Stimulated activated CD8-positive, alpha-beta memory T cell treated with anti-CD3 and anti-CD28 coated beads, Interleukin-7, amount 100 ng/mL, for 4 hours (primary cell): ENCODE measurements at places on chromosomes 3 and 15.

GRCh38 chr3:156751461-156752025 lies 74.6 kb upstream of the LEKR1 start:
- DNase-seq = no peak

DNA sequence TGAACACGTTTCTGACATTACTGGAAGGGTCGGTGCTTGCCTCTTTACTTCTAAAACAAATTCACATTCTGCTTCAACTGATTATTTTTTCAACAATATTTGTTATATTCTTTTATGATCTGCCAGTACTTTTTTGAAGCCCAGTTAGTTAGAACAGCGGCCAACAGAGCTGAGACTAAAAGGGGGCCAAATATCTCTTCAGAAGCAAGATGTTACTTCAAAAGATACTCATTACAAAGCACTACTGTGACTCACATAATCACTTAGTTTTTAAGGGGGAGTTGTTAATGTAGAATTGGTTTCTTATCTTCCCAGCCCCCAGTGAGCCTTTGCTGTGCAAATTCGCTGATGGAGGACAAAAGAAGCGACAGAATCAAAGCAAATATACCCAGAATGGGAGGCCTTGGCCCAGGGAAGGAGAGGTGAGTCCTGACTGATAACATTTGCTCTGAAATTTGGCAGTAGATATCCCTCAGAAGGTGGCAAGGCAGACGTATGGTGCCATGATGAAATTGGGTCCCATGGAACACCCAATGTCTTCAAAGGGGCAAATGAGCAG lies 587.8 kb downstream of the RBMS3 start:
- no peak for DNase-seq

DNA sequence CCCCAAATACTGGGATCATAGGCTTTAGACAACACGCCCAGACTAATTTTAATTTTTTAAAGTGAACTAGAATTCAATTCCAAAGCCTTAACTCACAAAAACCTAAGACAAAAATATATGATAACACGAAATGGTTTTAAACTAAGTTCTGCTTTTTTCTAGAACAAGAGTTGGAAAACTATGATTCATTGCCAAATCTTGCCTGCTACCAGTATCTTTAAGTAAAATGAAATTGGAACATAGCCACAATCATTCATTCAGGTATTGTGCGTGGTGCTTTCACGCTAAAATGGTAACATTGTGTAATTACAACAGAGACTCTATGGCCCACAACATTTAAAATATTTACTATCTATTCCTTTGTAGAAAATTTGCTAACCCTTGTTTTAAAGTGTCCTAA lies 488.0 kb upstream of the ZNF385D start:
- DNase-seq = no peak

- DNase-seq = no peak
Observed at GRCh38 chr3:197019021-197019420, 10.6 kb downstream of the MELTF start.

GRCh38 chr15:42218953-42219592 lies 11.0 kb upstream of the VPS39 start:
- no peak for DNase-seq

GRCh38 chr3:164460851-164461250 lies 617.4 kb downstream of the SI start:
- no peak for DNase-seq

DNA sequence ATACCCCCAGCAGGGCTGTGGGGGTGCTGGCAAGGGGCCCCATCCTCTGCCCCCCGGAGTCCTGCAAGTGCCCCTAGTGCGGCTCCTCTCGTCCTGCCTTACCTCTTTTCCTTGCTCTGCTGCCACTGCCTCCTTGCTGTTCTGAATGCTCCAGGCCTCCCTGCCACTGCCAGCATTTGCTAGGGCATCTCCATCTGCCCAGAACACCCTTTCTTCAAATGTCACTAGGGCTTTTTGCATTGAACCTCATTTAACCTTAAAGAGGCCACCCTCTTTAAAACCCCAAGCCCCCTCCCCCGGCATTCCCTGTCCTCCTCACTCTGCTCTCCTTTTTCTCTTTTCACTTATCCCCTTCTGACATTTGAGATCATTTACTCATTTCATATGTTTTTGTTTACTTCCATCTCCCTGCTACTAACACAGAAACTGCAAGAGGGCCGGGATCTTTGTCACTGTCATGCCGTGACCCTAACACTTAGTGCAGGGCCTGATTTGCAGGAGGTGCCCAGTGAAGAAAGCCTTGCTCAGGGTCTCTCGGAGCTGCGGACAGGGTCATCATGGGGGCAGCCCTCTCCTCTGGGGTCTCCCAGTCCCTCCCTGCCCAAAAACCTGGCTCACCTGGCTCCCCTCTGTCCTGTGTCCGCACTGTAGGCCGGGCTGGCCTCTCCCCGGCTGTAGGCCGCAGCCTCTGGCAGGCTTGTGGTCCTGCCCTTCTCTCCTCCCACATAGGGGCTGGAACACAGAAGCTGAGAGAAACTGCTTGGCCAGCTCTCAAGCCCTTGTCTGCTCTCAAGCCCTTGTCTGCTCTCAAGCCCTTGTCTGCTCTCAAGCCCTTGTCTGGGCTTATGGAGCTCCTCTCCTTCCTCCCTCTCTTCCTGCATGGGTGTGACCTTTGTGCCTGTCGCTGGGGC lies at the start of gene ACOX2:
Gene ACOX2 (minus strand): TSS at position 690 of the 911 bp plus-strand sequence. CDS start 2,084 bp downstream, outside the sequence.
- no peak for DNase-seq

- DNase-seq = no peak
Observed at GRCh38 chr15:47804733-47805132, 87.4 kb downstream of the SEMA6D start.

GRCh38 chr3:183880121-183880520 lies 4.6 kb downstream of the PARL start:
- no peak for DNase-seq
